Tibial nerve (tissue), 4 donors: ENCODE measurements at places on chromosomes 4 and X. TPM values are rescaled to one million over a fixed set of nuclear protein-coding genes. Genes with fewer than 3 reads are reported as not detected.
A peak's percentile ranks its signal among the peaks of the same experiment; 100 is the strongest.

DNA sequence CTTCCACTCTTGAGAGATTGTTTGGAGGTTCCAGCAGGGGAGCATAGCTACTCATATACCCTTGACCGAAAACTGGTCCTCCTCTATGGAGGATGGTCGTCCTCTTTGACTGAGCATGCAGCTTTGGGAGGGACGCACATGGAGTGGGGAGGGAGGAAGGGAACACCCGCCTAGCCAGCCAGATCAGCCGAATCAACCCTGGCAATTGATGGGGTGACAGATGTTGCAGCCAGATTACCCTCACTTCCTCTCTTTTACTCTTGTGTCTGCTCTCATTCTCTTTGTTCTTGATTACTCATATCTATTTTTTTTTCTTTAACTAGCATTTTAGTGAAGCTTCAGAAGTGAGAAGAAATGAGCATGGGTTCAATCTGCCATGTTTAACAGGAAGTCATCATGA, 19.6 kb downstream of the MGST2 start:
- no peak for DNase-seq

The HERC3 gene
- total RNA-seq = 61.0 TPM

DNA sequence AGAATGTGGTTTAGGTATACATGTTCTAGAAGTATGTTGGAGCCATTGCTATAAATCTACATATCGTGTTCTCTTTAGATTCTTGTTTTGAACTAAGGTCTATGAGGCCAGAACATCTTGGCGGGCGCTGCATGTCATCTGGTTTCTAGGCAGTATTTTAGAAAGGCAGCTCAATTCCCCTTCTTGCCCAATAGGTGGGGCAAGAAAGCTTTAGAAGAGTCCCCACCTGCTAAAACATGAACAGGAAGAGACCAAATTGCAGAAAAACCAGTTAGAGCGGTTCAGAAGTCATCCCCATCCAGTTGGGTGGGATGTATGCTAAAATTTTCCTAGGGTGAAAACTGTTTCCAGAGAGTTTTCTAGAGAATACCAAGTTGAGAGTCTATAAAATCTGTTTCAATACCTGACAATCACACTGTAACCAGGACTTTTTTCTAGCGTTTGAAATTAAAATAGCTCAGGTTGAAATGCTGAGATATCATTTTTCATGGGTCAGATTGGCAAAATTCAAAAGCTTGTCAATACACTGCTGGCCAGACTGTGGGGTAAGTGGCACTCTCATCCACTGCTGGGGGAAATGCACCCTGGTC, 17.5 kb upstream of the SH3KBP1 start:
- DNase-seq = no peak

GRCh38 chr4:168549143-168549542, 52.3 kb downstream of the PALLD start:
- DNase-seq = no peak

- no peak for DNase-seq
These were observed 46.5 kb upstream of the RAB9B start for GRCh38 chrX:103878466-103879122.

DNA sequence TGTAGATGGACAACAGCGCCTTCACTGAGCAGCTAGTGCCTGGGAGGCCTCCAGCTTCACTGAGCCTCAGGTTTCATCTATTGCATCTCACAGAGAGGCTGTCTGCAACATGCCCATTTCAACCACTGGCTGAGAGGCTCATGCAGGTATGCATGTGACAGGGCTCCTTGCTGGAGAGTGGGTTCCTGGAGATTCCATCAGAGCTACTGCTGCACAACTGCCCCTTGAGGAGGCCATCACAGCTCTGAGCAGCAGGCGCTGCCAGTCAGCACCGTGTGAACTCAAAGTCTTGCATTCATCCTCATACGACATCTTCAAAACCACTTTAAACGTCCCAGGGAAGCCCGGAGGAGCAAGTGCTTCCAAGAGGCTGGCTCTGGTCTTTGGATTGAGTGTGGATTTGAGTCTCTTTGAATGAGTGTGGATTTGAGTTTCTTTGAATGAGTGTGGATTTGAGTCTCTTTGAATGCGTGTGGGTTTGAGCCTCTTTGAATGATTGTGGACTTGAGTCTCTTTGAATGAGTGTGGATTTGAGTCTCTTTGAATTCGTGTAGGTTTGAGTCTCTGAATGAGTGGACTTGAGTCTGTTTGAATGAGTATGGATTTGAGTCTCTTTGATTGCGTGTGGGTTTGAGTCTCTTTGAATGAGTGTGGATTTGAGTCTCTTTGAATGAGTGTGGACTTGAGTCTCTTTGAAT, 8.7 kb downstream of the P2RY8 start:
- no peak for DNase-seq

- DNase-seq = no peak
These were observed 12.7 kb upstream of the DGKK start for GRCh38 chrX:50483283-50483682.

The SLC34A2 gene
- not detected for total RNA-seq

The DGAT2L6 gene
- not detected for total RNA-seq

DNA sequence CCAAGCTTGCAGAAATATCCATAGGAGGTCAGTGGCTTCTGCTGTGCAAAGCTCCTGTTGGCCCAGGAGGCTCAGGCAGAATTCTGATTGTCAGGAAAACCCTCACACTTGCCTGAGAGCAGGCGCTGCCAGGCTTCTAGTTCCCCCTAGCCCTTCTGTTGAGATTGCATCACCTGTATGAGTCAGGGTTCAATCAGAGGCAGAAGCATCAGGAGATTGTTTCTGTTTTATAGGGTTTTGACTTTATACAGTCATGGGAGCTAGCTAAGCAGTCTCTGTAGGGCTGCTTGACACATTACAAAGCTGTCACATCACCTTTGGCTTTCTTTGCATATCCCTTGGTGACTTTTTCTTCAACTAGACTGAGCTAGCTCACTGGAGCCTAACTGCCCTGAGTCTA, 27.8 kb downstream of the DIPK2B start:
- no peak for DNase-seq

DNA sequence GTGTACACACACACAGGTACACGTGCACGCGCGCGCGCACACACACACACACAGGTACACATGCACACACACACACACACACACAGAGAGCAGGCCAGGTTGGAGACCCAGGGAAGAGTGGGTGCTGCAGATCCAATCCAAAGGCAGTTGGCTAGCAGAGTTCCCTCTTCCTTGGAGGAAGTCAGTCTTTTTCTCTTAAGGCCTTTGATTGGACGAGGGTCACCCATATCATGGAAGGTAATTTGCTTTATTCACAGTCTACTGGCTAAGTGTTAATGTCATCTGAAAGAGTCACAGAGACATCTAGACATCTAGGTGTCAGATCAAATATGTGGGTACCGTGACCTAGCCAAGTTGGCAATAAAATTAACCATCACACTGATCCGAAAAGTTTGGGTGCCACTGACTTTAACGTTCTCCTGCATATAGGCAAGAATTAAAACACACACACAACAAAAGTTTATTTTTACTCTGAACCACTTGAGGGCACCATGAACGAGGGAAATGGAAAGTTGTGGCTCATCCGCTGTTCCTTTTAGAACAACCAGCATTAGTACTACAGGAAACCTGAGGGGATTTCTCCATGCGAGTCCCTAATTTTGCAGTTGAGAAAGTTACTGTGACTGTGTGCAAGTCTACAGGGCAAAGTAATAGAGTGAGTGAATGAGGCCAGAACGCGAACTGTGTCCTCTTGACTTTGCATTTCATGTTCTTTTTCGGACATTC, 66.0 kb upstream of the STOX2 start:
- no peak for DNase-seq

The SPIN4 gene
- total RNA-seq = 5.7 TPM

DNA sequence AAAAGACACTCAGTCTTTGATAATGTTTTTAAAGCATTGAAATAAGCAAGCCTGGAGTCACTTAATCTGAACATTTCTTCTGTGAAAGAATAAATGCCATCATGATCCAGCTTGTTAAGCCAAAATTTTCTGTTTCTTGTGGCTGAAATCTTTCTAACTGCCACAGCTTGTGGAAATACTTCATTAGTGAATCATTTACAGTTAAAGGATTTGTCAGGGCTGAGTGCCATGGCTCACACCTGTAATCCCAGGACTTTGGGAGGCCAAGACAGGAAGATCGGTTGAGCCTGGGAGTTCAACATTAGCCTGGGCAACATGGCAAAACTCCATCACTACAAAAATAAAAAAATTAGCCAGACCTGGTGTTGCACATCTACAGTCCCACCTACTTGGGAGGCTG, 93.3 kb upstream of the PDE5A start:
- no peak for DNase-seq

The ASB5 gene
- total RNA-seq = not detected

The FAM236B gene
- not detected for total RNA-seq

The MCF2 gene
- not detected for total RNA-seq

GRCh38 chr4:147287588-147287890, 193.4 kb upstream of the EDNRA start:
- no peak for DNase-seq

DNA sequence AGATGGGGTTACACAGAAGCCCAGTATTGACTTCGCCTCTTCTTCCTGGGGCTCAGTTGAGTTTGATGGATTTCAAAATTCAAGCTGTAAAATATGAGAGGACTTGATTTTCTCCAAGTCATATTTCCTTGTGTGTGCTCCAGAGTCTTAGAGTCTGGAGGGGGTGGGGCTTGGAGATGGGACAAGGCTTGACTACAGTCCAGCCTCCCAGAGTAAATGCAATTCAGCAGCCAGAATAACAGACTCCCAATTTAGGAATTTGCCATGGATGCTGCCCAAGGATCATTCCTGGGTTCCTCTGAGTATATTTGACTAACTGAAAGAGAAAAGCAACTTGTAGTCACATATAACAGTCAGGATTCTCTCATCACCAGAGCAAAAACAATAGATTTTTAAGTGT, 53.7 kb upstream of the RBPJ start:
- DNase-seq = peak; percentile 50

The CENPVL2 gene
- total RNA-seq = not detected

DNA sequence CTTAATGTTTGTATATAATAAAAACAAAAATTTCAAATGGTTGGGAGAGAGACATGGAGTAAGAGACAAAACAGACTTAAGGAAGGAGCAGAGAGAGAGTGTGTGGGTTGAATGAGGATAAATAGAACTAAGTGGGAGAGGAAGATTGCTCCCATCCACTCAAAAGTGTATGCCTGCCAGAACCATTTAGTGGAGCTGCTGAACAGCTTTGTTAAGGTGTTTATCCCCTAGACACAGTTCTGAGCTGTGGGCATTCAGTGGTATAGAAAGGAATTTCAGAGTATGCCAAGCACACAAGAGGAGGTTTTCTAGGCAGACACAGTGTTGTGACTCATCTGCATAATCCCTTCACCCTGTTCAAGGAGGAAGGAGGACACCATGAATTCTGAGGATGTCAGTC, 508.6 kb upstream of the EPHA5 start:
- DNase-seq = no peak

The KIAA1210 gene
- total RNA-seq = not detected
